HCT116 (cell line): ENCODE measurements at places on chromosomes 6 and 20. TPM values are rescaled to one million over a fixed set of nuclear protein-coding genes. Genes with fewer than 3 reads are reported as not detected.

- no peaks in the 10 kb centered on the region for H3K36me3 ChIP-seq
- H3K4me3 ChIP-seq = no peak overlapping the region
- no peaks in the 10 kb centered on the region for H3K27me3 ChIP-seq
- no peak overlapping the region for H3K27ac ChIP-seq
- H3K4me1 ChIP-seq = no peaks in the 10 kb centered on the region
- DNase-seq = no peak
Measured at GRCh38 chr6:157436219-157436943, 55.4 kb downstream of the ZDHHC14 start.

DNA sequence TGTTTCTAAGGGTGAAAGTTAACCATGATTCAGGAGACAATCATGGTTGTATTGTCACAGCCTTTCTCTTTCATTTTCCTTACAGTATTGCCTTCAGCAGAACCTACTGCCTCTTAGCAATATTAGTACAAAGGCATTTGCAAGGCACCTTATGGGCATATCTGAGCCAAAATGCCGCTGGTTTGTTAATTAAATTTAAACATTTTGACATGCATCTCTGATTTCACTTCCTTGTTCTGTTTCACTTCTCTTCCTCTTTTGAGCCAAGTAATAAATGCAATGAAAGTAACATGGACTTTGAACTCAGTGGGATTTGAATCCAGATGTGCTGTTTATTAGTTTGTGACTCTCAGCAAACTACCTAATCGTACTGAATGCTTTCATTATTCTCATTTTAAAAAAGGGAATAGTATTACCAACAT is 467.4 kb upstream of the CITED2 start:
- H3K27ac ChIP-seq = no peak overlapping the region
- no peak for DNase-seq
- H3K27me3 ChIP-seq = no peaks in the 10 kb centered on the region
- H3K4me1 ChIP-seq = no peaks in the 10 kb centered on the region
- no peak overlapping the region for H3K4me3 ChIP-seq
- no peaks in the 10 kb centered on the region for H3K36me3 ChIP-seq

- H3K36me3 ChIP-seq = no peaks in the 10 kb centered on the region
- H3K4me1 ChIP-seq = no peaks in the 10 kb centered on the region
- no peak overlapping the region for H3K4me3 ChIP-seq
- H3K27ac ChIP-seq = no peak overlapping the region
- DNase-seq = no peak
Measured at GRCh38 chr6:148217921-148218320, 124.7 kb upstream of the SASH1 start.

DNA sequence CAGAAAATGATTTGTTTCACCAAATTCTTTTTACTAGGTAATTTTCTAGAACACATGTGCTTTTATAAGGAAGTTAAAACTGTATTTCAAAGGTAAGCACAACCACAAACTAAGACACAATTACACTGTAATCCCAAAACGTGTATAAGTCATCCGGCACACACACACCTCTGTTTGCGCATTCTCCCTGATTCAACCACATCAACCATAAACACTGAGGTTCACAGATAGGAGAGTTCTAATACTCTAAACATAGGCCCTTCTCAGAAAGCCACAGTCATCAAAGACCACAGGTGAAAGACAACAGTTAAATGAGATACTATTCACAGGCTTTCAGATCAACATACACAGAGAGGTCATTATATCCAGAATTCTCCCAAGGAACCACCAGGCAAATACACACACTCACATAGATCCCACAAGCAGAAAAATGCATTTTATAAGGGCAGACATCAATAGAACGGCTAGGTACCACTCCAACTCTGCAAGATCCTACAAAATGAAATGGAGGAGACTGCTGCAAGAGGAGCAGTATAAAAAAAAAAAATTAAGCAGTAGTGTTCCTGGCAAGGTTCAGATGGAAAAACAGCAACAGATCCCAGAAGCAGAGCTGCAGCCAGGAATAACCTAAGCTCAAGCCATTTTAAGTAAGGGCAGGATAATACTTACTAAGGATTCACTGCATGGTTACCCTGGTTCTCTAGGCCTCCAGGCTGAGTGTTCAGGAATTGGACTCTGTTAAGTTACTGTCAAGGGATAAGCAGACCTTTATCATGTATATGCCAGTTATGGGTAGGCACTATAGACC is 6.6 kb upstream of the FBXO9 start:
- H3K27ac ChIP-seq = no peak overlapping the region
- DNase-seq = no peak
- H3K27me3 ChIP-seq = no peaks in the 10 kb centered on the region
- no peak overlapping the region for H3K4me3 ChIP-seq

GRCh38 chr6:154500769-154501577 is 9.5 kb downstream of the CNKSR3 start:
- peaks cover 11% of the 10 kb centered on the region; the same call in 1 of the 2 replicates for H3K4me1 ChIP-seq
- H3K27me3 ChIP-seq = no peaks in the 10 kb centered on the region
- H3K36me3 ChIP-seq = no peaks in the 10 kb centered on the region
- no peak for DNase-seq

DNA sequence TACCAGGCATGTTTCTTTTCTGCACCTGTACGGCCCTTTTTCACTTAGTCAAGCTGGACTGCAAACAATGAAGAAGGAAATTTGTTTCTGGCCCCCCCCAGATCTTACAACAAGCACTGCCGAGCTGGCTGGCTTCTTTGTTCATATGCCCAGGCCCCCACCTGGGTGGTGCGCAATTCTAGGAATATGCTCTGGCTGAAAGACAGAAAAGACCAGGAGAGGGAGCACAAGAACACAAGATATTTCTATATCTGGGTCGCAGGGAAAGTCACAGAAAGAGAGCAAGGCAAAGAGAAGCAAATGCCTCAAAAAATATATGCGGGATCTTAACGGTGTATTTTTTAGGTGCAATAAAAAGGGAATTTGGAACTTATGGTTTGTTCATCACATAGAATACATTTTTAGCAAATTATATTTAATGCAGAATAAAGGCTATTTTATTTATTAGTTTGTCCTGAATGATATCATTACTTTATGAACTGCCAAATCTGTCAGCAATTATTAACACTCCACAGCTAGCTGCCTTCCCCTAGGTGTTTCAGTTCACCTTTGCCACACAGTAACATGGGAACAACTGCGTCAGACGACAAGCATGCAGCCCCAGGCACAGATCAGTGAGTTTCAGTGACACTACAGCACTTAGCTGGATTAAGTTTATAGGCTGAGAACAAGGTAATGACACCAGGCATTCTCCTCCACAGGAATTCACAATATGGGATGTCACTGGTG is 76.5 kb downstream of the GJA10 start:
- H3K27ac ChIP-seq = no peak overlapping the region
- H3K4me1 ChIP-seq = no peaks in the 10 kb centered on the region
- H3K36me3 ChIP-seq = no peaks in the 10 kb centered on the region
- no peaks in the 10 kb centered on the region for H3K27me3 ChIP-seq

DNA sequence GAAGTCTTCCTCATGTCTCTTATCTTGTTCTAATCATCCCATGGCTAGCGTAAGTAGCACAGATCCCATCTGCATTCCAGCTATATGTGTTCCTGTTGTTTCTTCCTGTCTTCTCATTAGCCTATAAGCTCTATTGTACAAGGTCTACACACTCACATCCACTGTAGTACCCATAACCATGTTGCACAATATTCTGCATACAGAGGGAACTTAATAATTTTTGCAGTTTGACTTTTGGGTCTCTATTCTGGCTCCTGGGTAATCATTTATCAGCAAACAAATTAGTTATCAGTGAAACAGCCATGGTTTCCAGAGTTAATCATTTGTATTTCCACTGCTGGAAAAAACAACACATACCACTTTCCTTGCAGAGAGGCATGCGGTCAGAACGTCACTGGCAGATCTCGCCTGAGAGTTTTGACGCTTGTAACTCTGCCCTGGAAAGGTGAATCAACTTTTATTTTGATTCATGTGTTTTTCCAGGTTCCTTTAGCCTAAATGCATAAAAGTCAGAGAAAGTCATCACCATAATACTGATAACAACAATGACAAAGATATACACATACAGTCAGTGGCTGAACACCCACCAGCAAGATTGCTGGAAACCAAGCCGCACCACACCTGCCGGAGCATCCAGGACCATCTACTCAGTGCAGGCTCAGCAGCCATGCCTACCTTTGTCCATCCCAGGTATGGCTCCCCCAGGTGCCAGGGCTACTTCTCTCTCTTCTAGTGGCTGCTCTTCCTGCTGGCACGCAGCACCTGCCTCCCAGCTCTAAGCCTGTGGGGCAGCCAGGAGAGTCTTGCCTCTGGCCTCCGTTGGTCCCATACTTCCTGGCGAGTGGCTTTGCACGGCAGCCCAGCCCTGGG is 158.2 kb downstream of the QRSL1 start:
- no peak overlapping the region for H3K4me3 ChIP-seq
- H3K27ac ChIP-seq = no peak overlapping the region
- no peaks in the 10 kb centered on the region for H3K4me1 ChIP-seq
- DNase-seq = no peak
- no peaks in the 10 kb centered on the region for H3K36me3 ChIP-seq

DNA sequence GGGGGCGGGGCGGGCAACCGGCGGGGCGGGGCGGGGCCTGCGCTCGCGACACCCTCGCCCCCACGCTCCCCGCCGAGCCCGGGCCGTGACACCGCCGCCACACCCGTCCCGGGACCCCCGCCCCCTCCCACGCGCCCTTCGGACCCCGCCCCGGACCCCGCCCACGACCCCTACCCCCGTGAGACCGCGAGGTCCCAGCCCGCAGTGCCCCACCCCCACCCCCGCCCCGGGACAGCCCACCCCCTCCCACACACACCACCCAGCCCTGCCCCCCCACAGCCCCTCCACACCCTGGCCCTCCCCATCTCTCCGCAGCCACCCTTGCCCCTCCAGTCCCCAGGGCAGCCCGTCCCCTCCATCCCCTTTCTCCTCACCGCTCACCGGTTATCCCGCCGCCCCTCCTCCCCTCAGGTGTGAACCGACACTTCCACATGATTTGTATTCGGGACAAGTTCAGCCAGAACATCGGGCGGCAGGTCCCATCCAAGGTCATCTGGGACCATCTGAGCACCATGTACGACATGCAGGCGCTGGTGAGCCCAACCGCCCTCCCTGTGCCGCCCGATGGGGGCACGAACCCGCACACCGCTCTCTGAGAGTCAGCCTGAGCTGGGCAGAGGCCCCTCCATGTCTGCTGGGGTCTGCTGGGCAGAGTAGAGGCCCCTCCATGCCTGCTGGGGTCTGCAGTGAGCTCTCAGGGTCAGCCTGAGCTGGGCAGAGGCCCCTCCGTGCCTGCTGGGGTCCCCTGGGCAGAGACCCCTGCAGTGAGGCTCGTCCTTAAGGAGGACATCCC is 622 bp downstream of the MRGBP start:
- no peak for DNase-seq
- peak overlapping the region; percentile 99 for H3K27ac ChIP-seq
- H3K4me1 ChIP-seq = peaks cover 20% of the 10 kb centered on the region
- no peaks in the 10 kb centered on the region for H3K27me3 ChIP-seq
- H3K4me3 ChIP-seq = peak overlapping the region; percentile 62

DNA sequence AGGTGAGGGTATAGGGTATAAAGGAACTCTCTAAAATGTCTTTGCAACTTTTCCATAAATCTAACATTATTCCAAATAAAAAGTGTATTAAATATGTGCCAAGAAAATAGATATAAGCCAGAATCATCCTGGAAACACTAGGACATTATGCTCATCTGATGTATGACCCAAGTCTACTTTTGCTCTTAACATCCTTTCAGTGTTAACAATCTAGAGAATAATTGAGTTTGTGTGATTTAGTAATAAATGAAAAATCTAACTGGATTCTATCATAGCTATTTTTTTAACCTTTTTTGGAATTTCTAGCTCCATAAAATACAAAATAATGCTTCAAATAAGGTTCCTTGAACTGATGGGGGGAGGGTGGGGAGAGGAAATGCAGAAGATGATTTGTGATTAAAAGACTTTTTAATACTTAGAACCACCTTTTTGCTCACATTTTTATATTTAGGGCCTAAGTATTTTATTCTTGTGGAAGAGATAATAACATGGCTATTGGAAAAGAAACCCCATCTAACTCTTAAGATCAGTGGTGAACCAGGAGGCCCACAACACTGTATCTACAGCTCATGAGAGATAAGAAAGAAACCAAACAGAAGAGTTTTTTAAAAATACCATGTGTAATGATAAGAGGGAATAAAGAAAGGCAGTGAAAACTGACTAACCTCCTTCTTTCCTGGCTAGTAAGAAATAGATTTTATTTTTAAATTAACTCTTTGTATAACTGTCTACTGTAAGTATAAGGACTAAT is 68.5 kb downstream of the PDSS2 start:
- H3K4me1 ChIP-seq = no peaks in the 10 kb centered on the region
- H3K27me3 ChIP-seq = no peaks in the 10 kb centered on the region
- H3K36me3 ChIP-seq = no peaks in the 10 kb centered on the region
- no peak overlapping the region for H3K27ac ChIP-seq
- H3K4me3 ChIP-seq = no peak overlapping the region

GRCh38 chr20:56845546-56846086 is 216.5 kb downstream of the TFAP2C start:
- H3K4me1 ChIP-seq = peaks cover 6% of the 10 kb centered on the region; the same call in 1 of the 2 replicates
- no peaks in the 10 kb centered on the region; the same call in 1 of the 2 replicates for H3K27me3 ChIP-seq
- H3K27ac ChIP-seq = no peak overlapping the region
- no peak overlapping the region for H3K4me3 ChIP-seq

DNA sequence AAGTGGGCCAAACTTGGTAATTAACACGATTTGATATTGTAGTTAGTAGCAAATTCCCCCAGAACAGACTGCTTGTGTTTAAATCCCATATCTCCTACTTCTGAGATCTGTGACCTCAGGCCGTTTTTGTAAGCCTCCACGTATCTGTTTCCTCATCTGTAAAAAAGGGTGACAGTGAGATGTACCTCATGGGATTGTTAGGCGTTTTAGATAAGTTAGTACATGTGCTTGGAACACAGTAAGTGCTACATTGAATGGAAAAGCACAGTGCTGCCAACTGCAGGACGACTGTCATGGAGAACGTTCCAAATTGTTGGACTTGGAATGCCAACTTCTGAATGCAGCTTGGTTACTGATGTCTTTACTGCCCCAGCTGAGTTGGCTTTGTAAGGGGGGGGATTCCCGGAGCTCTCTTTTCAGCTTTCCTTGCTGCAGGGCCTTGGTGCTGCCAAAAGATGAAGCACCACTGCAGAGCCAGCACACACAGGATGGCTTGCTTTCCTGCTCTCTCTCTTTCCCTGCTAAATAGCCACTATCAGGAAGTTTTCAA is 108.6 kb downstream of the OPN5 start:
- no peaks in the 10 kb centered on the region for H3K36me3 ChIP-seq
- H3K27me3 ChIP-seq = no peaks in the 10 kb centered on the region
- H3K27ac ChIP-seq = no peak overlapping the region
- H3K4me3 ChIP-seq = no peak overlapping the region

DNA sequence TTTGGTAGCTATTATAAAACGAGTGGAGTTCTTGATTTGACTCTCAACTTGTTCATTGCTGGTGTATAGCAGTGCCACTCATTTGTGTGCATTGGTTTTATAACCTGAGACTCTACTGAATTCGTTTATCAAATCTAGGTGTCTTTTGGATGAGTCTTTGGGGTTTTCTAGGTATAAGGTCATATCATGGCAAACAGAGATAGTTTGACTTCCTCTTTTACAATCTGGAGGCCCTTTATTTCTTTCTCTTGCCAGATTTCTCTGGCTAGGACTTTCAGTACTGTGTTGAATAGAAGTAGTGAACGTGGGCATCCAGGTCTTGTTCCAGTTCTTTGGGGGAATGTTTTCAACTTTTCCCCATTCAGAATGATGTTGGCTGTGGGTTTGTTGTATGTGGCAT is 38.8 kb downstream of the SUMO4 start:
- no peak overlapping the region for H3K27ac ChIP-seq
- H3K36me3 ChIP-seq = no peaks in the 10 kb centered on the region
- H3K27me3 ChIP-seq = no peaks in the 10 kb centered on the region
- H3K4me1 ChIP-seq = no peaks in the 10 kb centered on the region

The MPIG6B gene
- total RNA-seq = 0.42 TPM

The MYB gene
- total RNA-seq = 3.7 TPM
